ENCODE measurements at places on chromosomes 5 and 9.

GRCh38 chr9:31908891-31909480 is 475.5 kb upstream of the ACO1 start:
- DNase-seq = no peak

GRCh38 chr9:131117121-131117761 is 8.1 kb upstream of the NUP214 start:
- DNase-seq = no peak

- DNase-seq = no peak
Observed at GRCh38 chr9:31574006-31574765, 810.3 kb upstream of the ACO1 start.

DNA sequence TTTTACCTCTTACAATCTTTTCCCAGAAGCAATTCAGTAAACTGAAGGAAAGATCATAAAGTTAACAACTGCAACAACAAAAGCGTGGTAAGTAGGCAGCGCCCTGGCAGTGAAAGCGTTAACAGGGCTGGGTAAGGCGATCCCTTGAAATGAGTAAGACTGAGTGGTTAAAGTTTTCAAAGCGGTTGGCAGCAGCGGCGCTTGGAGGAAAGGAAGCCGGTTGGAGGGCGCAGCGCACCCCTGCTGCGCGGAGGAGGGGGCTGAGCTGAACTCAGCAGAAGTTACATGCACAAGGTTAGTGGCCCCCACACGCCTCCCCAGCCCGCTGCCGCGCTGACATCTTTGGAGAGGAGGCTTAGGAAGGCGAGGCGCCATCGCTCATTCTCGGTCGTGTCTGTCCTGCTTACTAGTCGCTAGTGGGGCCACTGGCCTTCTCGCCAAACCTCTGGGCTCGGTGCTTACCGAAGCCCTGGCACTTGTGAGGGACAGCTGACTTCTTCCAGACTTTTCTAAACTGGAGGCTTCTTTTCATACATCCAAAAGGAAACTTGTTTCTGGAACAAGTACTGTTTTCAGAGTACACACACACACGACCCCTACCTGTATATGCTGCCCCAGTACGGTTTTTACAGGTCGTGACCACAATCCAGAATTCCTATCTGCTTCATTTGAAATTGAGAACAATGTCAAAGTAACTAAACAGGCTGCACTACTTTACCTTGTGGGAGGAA is at the start of gene SH3RF2:
Gene SH3RF2 (plus strand): TSS at position 178 of the 731 bp plus-strand sequence. CDS start 1,351 bp downstream, outside the sequence.
- peak; percentile 34 for DNase-seq

DNA sequence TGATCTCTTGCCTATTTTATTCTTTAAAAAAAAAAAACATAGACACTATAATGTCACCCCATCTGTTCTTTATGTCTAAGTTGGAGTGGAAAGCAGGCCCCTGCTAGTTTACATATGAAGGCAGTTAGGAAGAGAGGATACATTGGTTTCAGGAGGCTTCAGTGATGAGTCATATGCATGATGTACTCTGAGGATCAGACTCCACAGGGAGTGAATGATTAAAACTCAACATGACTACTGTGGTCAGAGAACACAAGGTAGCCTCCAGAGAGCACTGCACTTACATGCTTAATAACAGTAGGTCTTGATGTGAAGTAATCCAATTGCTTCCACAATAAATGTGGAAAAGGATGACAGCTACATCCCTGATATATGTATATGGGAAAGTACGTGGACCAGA is 22.7 kb upstream of the FSTL4 start:
- DNase-seq = no peak

DNA sequence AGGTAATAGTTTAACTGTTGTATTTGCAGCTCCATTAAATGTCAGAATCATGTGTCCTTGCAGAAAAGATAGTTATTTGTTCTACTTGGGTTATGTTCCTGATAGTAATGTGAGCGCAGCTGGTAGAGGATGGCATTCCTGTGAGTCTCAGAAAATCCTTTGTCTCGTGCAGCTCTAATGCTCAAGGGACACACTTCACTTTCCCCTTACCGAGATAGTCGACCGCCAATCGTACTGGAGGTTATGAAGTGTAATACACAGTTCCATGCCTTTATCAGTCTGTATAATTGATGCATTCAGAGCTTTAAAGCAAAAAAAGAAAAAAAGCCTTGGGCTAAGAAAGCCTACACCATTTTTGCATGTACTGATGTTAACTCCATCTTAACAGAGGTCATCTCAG is 60.2 kb upstream of the SRP19 start:
- no peak for DNase-seq

DNA sequence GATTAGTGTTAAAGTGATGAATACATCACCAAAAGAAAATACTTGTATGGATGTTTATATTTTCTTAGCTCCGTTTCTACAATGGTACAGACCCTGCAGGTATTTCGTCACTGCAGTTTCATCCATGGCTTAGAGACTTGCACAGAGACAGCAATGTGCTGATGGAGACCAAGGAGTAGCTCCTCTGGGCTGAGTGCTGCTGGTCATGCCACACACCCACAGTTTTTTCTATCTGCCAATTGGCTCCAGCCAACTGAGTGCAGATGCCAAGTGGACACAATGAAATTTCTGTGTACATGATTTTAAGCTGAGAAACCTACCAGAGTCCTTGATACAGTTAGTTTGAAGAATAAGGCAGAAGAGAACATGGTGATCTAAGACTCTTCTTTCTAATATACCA is 145.9 kb upstream of the ADCY2 start:
- DNase-seq = no peak

- DNase-seq = no peak
Observed at GRCh38 chr5:163585206-163585605, 79.8 kb downstream of the MAT2B start.

GRCh38 chr5:38543074-38543473 is 13.4 kb downstream of the LIFR start:
- DNase-seq = no peak

GRCh38 chr5:6480133-6481051 is 31.7 kb downstream of the UBE2QL1 start:
- no peak for DNase-seq

- DNase-seq = no peak
Observed at GRCh38 chr5:83401122-83401731, 70.3 kb upstream of the VCAN start.

DNA sequence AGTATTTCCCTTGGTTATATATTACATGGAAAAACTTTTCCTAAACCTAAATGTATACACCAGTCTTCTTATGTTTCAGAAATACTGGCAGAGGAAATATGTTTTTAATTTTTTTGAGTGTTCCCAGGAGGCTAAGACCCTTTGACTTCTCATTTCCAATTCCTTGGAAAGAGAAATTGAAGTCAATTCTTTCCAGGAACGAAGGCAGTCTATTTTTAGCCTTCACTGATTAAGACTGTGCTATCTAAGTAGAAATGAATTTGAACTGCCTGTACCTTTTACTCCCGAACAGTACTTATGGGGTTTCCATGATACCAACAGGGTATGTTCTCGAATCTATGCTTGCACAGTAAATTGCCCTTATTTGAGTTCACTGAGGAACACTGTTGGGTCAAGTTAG is 340.3 kb upstream of the CD180 start:
- no peak for DNase-seq

- no peak for DNase-seq
Observed at GRCh38 chr9:14618836-14619420, 74.3 kb downstream of the ZDHHC21 start.

DNA sequence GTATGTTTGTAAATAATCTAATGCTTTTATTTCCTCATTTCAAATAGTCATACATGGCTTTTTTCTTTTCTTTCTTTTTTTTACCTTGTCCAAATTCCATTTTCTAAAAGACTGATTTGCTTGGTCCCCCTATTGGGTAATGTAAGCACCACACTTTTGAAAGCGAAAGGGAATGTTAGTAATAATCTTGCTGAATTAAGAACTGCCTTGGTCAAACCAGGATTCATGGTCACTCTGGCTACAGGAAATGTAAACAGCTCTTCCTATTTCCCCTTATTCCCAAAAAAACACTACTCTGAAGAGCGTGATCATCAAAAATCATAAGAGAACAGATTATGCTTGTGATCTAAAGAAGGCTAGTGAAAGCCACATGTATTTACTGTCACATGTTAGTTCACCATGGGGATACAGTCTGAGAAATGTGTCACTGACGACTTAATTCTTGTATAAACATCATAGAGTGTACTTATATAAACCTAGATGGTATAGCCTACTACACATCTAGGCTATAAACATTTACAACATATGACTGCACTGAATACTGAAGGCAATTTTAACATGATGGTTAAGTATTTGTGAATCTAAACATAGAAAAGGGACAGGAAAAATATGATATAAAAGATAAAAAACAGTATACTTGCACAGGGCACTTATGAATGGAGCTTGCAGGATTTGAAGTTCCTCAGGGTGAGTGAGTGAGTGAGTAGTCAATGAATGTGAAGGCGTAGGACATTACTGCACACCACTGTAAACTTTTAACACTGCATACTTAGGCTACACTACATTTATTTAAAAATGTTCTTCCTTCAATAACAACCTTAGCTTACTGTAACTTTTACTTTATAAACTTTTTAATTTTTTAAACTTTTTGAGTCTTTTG is 75.3 kb downstream of the HMGCR start:
- DNase-seq = no peak

DNA sequence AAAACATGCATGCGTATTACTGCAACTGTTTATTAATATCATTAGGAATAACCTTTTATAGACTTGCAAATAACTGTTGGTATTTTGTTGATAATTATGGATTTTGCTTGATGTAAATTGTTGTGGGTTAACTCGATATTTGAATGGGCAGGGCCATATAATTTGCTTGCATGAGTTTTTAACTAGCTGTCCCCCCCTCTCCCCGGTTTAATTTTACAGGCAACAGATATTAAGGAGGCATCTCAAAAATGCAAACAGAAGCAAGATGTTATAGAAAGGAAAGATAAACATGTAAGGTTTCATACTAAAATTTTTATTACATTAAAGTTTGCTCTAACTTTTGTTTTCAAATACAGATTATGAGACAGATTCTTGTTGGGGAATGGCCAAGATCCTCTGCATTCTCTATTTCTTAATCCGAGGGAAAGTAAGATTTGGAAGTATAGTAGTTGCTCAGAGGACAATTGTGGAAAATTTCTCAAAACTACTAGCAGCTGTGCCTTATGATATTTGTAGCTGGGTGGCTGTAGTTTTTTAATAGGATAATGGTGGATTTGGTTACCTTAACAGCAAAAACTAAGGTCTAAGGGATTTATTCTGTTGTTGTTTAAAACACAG is 27.3 kb downstream of the SMC5 start:
- no peak for DNase-seq

GRCh38 chr5:36648426-36648825 is 42.0 kb downstream of the SLC1A3 start:
- DNase-seq = no peak

DNA sequence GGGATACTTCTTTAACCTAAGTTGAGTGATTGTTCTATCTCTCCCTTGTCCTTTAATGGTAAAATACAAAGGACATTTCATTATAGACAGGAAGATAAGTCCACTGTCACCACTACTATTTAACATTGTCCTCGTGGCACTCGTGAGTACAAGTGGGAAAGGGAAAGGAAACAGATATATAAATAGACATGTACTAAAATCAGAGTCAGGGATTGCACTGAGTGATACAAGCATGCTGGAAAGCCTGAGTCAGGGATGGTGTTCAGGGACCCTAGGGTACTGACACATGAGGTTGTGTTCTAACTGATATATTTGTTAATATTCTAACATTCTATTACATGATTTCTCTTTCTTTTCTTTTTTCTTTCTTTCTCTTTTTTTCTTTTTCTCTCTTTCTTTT is 74.8 kb upstream of the FAM170A start:
- DNase-seq = no peak

DNA sequence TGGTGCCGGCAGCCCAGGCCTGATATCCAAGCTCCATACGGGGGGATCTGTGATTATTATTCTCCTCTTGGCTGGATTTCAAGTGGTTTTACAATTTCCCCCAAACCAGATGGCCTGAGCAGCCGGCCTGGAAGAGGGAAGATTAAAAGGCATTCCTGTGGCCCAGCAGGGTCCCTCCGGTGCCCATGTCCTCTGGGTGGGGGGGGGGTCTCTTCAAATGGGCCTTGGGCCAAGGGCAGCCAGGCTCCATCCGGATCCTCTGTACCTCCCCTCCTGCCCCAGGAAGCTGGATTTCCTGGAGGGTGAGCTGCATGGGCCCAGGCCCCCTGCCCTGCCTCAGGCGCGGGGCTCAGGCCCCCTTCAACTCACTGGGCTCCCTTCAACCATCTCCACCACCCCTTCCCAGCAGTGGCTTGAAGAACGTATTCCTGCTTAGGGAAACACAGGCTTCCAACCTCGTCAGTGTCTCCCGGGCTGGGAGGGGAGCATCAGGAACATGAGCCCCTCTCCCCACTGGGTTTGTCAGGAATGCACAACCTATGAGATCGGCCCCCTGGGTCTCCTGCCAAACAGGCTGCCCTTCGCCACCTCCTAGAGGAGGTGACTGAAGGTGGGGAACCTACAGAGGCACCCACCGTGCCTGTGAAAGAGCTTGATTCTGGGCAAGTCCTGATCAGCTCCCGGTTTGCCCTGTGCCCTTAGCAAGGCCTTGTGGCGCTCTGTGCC is 62.9 kb upstream of the ORM1 start:
- no peak for DNase-seq

DNA sequence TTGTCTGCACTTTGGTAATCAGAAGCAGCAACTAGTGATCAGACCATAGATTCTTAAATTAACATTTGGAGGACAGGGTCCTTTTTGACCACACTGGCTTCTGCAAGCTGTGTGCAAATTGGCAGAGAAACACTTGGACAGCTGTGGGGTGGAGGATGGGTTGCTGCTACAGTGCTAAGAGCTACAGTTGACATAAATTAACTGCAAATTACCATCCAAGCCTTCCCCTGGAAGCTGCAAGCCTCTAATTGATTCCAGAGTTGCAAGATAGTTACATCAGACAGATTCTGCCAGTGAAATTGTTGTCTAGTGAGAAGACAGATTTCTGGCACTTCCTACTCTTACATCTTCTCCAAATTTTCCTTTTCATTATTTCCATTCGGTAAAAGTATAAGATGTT is 517.7 kb downstream of the DIRAS2 start:
- no peak for DNase-seq

DNA sequence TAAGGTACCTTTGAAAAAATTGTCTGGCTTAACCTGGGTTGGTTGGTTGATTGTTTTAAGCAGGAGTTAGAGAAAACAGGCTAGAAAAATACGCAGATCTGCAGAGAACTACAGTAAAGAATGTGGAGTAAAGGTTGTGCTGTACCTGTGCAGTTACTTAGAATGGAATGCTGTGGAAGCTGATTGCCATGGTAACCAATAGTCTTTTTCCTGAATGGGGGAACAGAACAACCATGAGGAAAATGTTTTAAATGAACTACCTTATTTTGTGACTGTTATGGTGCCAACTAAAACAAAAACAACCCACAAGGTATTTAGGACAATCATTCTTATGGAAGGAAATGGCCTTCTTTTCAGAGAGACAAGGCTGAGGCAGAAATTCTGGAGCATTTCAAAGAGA is 4.8 kb upstream of the HOMER1 start:
- DNase-seq = no peak

DNA sequence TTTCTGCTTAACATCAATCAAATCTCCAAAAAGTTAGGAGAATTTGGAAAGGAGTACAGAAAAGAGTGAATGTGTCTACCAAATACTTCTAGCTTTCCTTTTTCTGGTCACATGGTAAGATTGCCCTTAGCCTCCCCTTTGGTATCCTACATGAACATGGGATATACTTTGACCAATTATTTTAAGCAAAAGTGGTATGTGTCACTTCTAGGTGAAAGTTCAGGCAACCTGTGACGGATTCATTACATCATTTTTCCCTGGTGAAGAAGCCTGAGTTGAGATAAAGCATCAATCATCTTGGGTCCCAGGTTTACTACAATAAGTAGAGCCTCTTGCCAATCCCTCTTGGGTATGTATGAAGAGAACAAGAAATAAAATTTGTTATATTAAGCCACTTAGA is 419.2 kb downstream of the PDE4D start:
- no peak for DNase-seq

GRCh38 chr5:94267350-94267899 is 351.0 kb downstream of the KIAA0825 start:
- DNase-seq = no peak

Data from stimulated activated CD8-positive, alpha-beta memory T cell treated with anti-CD3 and anti-CD28 coated beads, Interleukin-7, amount 100 ng/mL, for 48 hours (primary cell).